Activated CD4-positive, alpha-beta T cell treated with anti-CD3 and anti-CD28 coated beads, Interleukin-2, amount 50 U/mL, for 4 hours (primary cell): ENCODE measurements at places on chromosomes 2 and 18.

GRCh38 chr2:192687015-192687414, 492.3 kb upstream of the TMEFF2 start:
- no peak for DNase-seq

- no peak for DNase-seq
Measured at GRCh38 chr2:147260241-147260640, 584.6 kb upstream of the ACVR2A start.

- DNase-seq: no peak
Measured at GRCh38 chr2:8893978-8894820, 56.8 kb upstream of the KIDINS220 start.

- DNase-seq: no peak
Measured at GRCh38 chr2:18721038-18721922, 131.9 kb upstream of the NT5C1B start.

GRCh38 chr2:109032229-109032820, 43.3 kb upstream of the EDAR start:
- DNase-seq: peak; percentile 10

- no peak for DNase-seq
Measured at GRCh38 chr2:202113571-202114142, 40.6 kb downstream of the KIAA2012 start.

GRCh38 chr2:138943470-138943869, 163.3 kb upstream of the NXPH2 start:
- DNase-seq: no peak

GRCh38 chr2:97908208-97908676, 87.5 kb downstream of the TMEM131 start:
- no peak for DNase-seq

- no peak for DNase-seq
Measured at GRCh38 chr2:144578099-144578498, 58.2 kb upstream of the ZEB2 start.

GRCh38 chr2:236352761-236353593, 88.8 kb upstream of the ASB18 start:
- DNase-seq: peak; percentile 33

DNA sequence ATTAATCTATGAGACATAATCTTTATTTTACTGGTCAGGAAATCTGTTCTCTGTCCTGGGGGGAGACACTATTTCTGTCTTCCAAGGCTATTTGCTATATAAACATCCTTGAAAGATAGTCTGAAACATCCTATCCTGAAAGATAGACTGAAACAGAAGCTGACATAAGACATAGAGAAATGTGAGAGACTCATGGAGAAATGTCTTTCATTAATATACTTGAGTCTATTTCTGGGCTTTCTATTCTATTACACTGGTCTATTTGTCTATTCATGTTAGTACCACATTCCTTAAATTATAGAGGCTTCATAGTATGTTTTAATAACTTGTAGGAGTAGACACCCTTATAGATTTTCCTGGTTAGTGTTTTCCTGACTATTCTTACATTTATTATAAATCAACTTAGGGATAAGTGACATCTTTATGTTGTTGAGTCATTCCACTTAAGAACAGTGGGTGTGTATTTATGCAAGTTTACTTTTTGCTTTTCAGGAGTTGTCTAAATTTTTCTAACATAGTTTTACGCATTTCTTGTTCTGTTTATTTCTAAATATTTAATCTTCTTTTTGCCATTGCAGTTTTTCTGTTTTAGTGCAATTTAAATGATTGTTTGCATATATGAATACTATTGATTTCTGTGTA, 244.9 kb upstream of the ZSWIM2 start:
- DNase-seq: no peak

GRCh38 chr2:122070241-122070731, 314.8 kb downstream of the TSN start:
- DNase-seq: no peak

GRCh38 chr2:232126301-232127099, 165.0 kb downstream of the DIS3L2 start:
- no peak for DNase-seq

GRCh38 chr2:19895535-19895934, 6.2 kb downstream of the TTC32 start:
- DNase-seq: no peak

DNA sequence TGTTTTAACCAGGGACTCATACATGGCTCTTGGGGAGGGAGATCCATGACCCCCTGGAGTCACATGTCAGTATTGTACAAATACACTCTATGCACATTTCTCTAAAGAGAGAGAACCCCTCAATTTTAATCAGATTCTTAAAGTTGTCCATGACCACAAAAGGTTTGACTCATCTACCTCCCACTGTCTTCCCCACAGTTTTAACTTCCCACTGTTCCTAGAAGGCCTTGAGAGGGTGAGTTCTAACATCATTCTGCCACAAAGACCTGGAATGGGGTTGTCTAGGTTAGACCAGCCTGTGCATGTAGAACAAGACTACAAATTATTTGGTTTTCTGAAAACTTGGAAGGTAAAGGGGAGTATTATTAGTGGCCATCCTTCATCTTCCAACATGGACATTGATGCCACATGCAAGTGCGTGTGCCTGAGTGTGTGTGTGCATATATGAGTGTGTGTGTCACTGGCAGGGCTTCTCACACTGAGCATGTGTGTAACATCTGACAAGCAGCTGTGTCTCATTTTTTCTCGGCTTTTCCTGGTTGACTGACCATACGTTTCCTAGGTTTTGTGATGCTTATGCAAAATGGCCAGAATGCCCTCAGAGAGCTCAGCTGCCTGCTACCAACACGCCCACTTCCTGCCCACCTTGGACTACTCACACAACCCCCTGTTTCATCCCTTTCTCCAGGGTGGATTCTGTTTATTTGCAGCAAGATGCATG, 94.6 kb upstream of the LGALSL start:
- no peak for DNase-seq

DNA sequence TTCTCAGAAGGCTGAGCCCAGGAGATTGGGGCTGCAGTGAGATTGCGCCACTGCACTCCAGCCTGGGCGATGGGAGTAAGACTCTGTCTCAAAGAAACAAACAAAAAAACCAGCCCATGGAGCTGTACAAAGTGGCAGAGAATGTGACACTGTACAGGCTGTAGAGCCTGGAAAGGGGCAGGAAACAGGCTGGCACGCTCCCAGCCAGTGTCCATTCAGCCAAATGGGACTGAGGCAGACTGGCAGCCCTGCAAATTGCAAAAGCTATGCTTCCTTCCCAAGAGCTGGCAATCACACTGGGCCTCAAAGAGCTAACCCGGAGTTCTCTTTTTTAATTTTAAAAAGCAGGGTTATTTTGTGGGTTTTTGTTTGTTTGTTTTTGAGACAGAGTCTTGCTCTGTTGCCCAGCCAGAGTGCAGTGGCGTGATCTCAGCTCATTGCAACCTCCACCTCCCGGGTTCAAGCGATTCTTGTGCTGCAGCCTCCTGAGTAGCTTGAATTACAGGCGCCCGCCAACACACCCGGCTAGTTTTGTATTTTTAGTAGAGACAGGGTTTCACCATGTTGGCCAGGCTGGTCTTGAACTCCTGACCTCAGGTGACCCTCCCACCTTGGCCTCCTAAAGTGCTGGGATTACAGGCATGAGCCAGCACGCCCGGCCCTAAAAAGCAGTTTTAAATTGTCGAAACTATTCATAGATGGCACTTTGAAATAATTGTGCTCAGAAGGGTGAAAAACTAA, 42.8 kb downstream of the SCRN3 start:
- no peak for DNase-seq

DNA sequence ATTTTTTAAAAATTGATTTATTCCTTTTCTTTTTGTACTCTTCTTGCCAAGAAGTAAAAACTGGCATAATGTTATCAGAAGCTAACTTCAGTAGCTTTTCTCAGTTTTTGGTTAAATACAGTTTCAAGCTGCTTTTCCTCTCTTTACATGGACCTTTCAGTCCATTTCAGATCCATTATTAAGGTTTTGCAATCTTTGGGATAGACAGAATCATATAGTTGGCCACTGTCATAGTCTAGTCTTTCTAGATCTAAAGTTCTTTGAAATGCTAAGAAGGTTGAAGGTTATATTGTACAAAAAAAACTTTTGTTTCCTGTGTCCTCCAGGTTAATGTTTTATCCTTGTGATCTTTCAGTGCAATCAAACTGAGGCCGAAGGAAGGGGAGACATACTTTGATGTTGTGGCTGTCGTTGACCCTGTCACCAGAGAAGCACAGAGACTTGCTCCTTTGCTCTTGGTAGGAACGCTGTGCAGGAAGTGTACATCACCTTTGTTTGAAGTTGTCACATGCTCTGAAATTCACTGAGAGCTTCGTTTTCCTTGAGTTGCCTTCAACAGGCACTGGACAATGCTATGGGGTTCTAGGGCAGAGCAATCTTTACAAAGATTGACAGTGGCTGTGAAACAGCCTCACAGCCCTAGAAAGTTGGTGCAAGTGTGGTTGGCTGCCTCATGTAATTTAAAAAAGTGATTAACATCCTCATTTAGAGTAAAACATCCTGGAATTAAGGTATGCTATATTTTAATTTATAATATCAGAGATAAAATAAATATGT, 79.1 kb downstream of the UGGT1 start:
- DNase-seq: no peak

GRCh38 chr18:55376387-55376786, 211.6 kb downstream of the TCF4 start:
- DNase-seq: no peak

- no peak for DNase-seq
Measured at GRCh38 chr18:55322178-55322735, 265.7 kb downstream of the TCF4 start.
